Stimulated activated CD8-positive, alpha-beta memory T cell treated with anti-CD3 and anti-CD28 coated beads, Interleukin-2, amount 100 ng/mL, for 1 hour (primary cell): ENCODE measurements at places on chromosomes 5 and 9.

DNA sequence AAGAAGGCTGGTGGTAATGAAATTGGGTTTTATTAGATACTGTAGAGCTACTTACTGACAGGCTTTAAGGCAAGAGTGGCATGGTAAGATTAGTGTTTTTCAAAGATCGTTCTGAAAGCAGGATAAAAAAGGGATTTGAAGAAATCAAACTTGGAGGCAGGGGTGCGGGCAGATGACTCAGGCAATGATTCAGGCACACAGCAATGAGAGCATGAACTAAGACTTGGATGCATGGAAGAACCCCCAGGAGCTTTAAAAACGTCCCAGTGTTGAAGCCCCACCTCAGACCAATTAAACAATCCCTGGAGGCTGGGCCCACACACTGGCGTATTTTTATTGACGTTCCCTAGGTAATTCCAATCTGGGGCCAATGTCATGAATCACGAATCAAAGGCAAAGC, 102.5 kb downstream of the SREK1 start:
- no peak for DNase-seq

DNA sequence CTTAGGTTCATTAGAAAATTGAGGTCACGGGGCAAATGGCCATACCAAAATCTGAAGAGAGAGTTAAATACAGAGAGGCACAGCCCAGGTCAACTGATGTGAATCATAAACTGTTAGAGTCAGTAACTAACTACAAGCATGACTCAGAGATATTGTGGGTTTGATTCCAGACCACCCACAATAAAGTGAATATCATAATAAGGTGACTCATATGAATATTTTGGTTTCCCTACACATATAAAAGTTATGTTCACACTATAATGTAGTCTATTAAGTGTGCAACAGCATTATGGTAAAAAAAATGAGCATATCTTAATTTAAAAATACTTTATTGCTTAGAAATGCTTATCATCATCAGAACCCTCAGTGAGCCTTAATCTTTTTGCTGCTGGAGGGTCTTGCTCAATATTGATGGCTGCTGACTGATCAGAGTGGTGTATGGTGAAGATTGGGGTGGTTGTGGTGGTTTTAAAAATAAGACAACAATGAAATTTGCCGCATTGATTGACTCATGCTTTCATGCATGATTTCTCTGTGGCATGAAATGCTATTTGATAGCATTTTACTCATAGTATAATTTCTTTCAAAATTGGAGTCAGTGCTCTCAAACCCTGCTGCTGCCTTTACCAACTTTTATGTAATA, 53.1 kb upstream of the EDIL3 start:
- no peak for DNase-seq

GRCh38 chr5:181181650-181182565, 23.1 kb downstream of the TRIM7 start:
- DNase-seq: no peak

- no peak for DNase-seq
These were observed 507 bp upstream of the DPH7 start for GRCh38 chr9:137579259-137579604.

- no peak for DNase-seq
These were observed 159.5 kb downstream of the BAAT start for GRCh38 chr9:101225271-101225670.

- DNase-seq: no peak
These were observed 3.7 kb upstream of the B4GALT7 start for GRCh38 chr5:177595991-177596774.

DNA sequence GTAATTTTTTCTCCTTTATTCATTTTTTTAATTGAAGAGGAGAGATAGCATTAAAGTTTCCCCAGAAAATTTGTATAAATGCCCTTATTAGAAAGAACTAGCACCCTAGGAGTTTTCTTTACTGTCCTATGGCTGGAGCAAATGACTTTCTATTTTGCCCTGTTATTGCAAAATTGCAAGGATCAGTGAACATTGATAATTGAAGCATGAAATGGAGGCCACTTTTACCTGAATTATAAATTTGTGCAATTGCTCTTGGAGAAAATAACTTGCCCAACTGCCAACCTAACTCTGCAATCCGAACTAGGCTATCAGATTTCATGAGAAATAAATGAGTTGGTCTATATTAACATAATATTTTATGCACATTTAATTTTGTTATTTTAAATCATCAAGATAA, 111.9 kb downstream of the MTRR start:
- no peak for DNase-seq

DNA sequence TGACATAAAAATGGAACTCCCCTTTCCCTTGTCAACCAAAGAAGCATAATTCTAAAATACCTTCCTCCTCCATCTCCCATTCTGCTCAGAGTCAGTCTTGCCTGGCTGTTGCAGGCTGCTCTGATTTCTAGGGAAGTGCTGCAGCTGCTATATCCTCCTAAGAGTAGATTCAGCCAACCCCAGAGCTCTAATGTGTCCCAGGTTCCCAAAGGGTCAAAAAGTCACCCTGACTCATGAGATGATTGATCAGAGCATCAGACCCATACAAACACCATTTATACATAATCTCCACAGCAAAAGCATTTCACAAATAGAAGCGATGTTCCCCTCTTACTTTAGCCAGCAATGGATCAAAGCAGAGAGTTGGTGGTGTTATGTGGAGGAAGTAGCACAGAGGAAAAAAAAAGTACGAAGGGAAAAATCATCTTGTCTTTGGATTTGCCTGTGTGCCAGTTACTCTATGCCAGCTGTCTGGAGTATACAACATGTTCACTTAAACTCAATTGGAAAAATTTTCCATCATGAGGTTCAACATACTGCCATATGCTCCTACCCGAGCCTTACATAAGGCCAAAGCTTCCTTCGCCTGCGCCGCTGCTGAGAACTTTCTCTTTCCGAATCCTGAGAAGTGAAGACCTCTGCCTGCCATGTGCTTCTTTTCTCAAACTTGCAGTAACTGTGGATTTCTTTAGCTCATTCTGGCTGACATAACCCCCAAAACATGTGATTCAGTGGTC, 258.0 kb downstream of the TLE4 start:
- DNase-seq: no peak

GRCh38 chr9:18721267-18721994, 247.5 kb downstream of the ADAMTSL1 start:
- DNase-seq: no peak

GRCh38 chr9:129885018-129885669, 49.9 kb downstream of the USP20 start:
- DNase-seq: no peak

DNA sequence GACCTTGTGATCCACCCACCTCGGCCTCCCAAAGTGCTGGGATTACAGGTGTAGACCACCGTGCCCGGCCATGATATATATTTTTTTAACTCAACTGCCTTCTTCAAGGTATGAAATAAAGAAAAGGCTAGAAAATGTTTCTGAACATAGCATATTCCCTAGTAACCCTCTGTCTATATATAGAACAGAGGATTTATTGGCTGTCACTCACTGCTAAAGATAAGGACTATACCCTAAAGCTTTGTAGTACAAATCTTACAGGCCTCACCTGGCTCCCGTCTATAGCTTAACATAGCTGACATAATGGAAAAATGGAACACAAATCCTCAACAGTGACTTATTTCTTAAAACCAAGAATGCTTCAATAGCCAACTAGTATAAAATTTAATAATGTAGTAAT, 14.2 kb downstream of the SGTB start:
- DNase-seq: no peak

DNA sequence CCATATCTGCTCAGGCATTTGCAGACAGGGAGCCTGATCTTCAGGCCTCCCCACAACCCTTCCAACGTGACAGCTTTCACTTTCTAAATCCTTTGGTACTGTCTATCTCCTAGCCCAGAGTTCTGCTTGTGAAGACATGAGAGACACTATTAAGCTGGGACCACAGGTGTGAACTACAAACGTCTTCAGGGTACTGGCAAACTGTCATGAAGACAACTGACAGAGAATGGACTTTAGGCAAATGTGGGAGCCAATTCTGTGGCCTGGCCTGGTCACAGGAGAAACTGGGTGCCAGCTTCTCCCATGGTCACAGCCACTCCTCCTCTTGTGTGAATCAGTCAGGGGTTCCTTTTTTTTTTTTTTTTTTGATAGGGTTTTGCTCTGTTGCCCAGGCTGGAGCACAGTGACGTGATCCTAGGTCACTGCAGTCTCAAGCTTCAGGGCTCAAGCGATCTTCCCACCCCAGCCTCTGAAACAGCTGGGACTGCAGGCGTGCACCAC, 10.4 kb downstream of the TRIM14 start:
- no peak for DNase-seq

GRCh38 chr5:135851915-135852845, 17.7 kb downstream of the SLC25A48 start:
- no peak for DNase-seq

DNA sequence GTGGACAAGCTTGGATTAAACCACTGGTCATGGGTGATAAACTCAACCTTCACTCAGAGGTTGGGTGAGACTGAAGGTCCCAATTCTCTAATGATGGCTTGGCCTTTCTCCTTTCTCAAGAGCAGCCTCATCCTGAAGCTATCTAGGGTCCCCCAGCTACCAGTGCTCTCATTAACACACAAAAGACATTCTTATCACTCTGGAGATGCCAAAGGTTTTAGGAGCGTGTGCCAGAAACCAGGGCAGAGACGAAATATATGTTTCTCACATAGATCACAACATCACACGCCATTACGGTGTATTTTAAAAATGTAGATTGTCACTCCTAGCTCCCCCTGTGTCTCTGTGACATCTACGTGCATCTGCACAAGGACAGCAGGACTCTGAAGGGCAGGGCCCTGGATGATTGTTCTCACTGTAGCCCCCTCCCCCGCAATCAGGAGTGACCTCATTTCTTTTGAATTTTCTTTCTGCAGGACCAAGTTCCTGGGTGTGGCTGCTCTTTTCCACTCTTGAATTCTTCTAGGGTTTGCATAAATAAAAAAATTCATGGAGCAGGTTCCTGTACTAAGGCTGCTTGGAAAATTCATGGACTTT, 311.3 kb downstream of the GADD45G start:
- no peak for DNase-seq

GRCh38 chr5:95777441-95777840, 45.1 kb downstream of the GLRX start:
- DNase-seq: no peak

GRCh38 chr5:74639807-74640449, 600 bp downstream of the ENC1 start:
- DNase-seq: no peak

DNA sequence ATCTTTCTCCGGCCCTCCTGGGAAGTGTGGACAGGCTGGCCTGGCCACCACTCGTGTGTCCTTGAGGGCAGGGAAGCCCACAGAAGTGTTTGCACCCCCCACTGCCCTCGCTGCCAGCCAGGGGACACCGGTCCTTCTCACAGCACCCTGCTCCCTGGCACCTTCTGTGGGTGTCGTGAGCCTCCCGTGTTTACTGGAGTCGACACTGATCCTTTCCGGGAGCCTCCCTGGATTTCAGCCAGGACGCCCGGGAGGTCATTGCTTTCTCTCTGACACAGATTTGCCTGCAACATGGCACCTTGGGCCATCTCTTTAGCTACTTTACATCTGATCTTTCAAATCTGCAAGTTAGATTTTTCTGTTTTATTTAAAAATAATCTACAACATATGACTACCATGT, 120.4 kb upstream of the CACNA1B start:
- no peak for DNase-seq

DNA sequence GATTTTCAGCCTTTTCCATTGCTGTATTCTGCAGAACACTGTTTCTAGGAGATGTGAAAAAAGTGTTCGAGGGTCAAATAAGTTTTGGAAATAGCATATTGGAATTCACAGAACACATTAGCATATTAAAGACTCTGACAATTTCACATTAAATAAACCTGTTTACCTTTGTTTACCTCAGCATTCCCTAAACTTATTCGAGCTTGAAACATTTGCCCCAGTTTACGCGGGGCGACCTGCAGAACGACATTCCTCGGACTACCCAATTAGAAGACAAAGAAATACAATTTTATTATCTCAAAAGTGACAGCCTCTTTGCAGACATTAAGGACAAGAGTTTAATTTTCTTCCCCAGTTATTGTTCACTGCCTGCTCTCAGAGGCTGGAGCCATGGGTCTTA, 110.3 kb upstream of the NFIB start:
- DNase-seq: no peak

DNA sequence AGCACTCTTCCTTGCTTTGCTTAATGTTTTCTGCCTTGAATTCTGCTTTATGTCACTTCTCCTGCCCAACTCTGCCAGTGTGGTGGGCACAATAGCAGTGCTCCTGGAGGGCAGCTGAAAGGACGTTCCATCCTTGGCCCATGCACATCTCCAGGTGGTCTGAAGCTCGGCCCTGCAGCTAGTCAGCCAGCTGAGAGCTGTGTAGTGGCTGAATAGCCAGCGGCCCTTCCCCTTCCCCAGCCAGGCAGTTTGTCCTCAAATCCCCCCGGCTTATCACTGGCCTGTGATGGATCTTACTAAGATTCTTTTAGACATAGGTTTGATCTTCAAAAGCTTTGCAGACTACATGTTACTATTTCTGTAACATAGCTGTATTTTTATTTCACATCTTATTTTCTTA, 42.7 kb upstream of the ANGPTL2 start:
- DNase-seq: no peak

GRCh38 chr9:98763986-98764745, 32.2 kb downstream of the ANKS6 start:
- DNase-seq: no peak

DNA sequence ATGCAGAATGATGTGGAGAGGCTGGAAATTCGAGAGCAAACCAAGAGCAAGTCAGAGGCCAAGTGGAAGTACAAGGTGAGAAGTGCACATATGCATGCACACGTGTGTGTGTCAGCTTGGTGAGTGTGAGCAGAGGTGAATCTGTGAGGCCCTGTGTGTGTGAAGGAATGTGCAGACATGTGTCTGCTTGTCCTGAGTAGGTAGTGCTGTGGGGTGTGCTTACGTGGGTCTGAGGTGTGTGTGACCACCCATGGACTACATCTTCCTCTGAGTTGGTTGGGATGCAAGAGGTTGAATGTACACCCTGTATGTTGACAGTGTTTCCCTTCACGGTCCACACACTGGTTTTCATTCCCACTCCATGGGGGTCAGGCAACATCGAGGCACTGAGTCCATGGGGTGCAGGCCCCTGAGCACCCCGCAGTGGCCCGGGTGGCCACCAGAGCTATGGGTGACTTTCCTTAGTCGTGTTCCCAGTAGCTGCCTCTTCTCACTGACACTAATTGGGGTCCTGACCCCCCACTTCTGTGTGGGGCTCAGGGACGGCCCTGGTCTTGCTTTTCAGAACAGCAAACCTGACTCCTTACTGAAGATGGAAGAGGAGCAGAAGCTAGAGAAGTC, 86.7 kb downstream of the PHF2 start:
- DNase-seq: no peak

- DNase-seq: peak; percentile 14
These were observed 723 bp downstream of the SNX18 start for GRCh38 chr5:54518146-54518817.
